GM23248 (cell line): ENCODE measurements at places on chromosomes 3 and 15. TPM values are rescaled to one million over a fixed set of nuclear protein-coding genes. Genes with fewer than 3 reads are reported as not detected.

The CHRM5 gene
- total RNA-seq = 0.43 TPM in 1 of 2 replicates, not detected in the other

DNA sequence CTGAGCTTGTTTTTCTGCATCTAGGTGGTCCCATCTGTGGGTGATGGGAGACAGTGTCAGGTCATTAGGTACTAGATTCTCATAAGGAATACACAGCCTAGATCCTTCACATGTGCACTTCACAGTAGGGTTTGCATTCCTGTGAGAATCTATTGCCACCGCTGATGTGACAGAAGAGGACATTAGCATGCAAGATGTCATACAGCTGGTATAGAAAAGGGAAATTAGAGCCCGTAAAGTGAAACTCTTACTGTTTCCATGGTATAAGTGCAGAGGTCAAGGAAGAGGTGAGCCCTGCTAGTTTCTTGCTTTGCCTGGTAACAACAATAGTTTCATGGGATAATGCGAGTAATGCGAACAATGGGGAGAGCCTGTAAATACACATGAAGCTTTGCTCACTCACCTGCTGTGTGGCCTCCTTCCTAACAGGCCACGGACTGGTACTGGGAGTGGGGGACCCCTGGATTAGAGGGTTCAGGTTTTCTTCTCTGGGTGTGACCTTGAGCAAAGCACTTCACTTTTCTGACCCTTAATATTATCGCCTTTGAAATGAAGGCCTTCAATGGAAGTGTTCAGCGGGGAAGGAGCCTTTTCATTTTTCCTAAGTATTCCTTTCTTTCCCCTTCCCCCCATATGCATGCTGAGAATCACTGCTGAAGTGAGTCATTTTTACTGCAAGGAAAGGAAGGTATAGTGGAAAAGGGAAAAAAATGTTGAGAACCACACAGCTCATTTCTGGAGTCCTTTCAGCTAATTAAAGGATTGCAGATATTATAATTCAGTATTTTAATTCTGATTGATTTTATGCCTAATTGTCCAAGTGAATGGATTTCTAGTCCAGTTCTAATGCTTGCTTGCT is 286.4 kb downstream of the UBE2E2 start:
- peak; percentile 19 for DNase-seq
- peaks cover 13% of the 10 kb centered on the region for H3K4me1 ChIP-seq
- no peaks in the 10 kb centered on the region for H3K27me3 ChIP-seq

- DNase-seq = no peak
- no peaks in the 10 kb centered on the region for H3K36me3 ChIP-seq
- no peak overlapping the region for H3K4me3 ChIP-seq
- no peak overlapping the region for H3K27ac ChIP-seq
- no peaks in the 10 kb centered on the region; the same call in none of the 2 replicates for H3K27me3 ChIP-seq
Observed at GRCh38 chr15:70470556-70471191, 292.7 kb downstream of the UACA start.

The UBAP1L gene
- total RNA-seq = 0.43 and 0.63 TPM in 2 replicates

DNA sequence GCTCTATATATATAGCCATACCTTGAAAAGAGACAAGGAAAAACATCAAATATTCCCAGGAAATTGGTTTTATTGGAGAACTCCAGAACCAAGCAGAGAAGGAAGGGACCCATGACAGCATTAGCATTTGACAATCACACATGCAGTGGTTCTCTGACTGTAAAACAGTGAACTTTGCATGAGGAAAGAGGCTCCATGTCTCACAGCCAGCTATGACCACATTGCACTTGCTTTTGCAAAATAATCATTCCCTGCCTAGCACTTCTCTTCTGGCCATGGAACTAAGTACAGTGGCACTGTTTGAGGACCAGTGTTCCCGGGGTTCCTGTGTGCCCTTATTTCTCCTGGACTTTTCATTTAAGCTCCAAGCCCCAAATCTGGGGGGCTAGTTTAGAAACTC is 85.5 kb downstream of the TGFBR2 start:
- peaks cover 31% of the 10 kb centered on the region for H3K4me1 ChIP-seq
- peaks cover 59% of the 10 kb centered on the region for H3K36me3 ChIP-seq
- no peaks in the 10 kb centered on the region for H3K27me3 ChIP-seq
- no peak overlapping the region for H3K27ac ChIP-seq

The CCDC14 gene
- total RNA-seq = 39.0 and 49.3 TPM in 2 replicates

DNA sequence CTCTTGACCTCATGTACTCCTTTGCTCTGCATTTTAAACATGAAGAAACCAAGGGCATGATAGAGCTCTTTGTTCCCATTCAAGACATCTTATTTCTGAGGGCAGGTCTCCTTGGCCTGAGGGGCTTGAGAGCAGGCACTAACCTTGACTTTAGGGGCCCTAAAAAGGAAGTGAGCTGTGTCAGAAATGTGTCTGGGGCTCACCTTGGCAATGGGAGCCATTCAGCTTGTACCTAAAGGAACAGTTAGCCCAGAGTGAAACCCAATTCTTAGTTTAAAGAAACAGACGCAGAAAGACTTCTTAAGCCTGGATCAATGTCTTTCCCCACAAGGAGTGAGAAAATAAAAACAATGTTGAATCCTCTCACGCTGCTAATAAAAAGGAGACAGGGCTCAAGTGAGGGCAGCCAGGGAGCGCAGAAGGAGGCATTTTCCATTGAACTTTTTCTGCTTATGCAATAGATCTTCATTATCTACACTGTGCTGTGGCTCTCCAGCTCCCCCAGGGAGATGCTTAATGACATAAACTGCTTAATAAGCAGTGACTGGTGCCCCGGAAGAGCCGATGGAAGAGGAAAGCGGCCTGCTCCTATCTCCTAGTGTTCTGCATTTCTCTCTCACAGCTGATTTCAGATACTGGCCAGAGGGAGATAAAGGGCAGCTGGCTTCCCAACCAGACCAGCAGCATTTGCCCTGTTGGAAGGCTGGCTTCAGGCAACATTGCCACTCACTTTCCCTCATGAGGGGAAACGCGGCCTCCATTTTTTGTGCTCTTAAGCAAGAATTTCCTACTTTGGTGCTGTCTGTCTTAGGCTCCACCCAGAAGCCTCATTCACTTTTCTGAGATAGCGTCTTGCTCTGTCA is 152.0 kb downstream of the OPA1 start:
- H3K27ac ChIP-seq = no peak overlapping the region
- H3K4me1 ChIP-seq = no peaks in the 10 kb centered on the region
- no peak overlapping the region for H3K4me3 ChIP-seq
- H3K27me3 ChIP-seq = peaks cover 23% of the 10 kb centered on the region
- DNase-seq = no peak

- DNase-seq = peak; percentile 45
- H3K27me3 ChIP-seq = no peaks in the 10 kb centered on the region
- H3K4me3 ChIP-seq = 0 out of 2 replicates have a peak overlapping the region, but pooled peaks have one; percentile 2
- no peaks in the 10 kb centered on the region for H3K36me3 ChIP-seq
Observed at GRCh38 chr15:85404918-85405866, 24.8 kb downstream of the AKAP13 start.

DNA sequence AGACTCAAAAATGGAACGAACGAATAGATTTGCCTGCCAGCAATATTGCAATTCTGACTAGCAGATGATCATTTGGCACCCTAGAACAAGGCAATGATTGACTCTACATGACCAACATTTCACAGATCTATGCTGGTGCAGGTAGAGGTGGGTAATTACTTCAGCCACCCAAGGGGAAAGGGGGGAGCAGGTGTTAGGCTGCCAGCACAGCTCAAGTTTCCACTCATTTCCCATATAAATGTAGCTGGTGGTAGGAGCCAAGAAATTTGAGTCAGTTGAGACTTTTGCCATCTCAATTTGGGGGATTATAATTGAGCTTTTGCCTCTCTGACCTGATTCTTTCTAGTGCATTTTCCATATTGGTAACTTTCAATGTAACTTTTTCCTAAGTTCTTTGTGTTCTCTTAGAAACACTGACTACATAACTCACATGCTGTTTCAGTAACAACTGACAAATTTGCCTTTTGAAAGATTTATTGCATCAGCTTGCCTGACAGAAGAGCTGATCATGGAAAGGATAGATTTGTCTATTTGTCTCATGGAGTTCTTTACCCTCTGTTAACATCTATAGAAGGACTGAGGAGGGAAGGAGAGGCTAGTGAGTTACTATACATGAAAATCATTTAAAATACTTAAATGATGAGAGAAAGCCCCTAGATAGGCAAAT is 902.5 kb downstream of the ZPLD1 start:
- H3K27me3 ChIP-seq = no peaks in the 10 kb centered on the region
- no peaks in the 10 kb centered on the region for H3K36me3 ChIP-seq
- H3K4me1 ChIP-seq = no peaks in the 10 kb centered on the region
- no peak overlapping the region for H3K27ac ChIP-seq
- no peak overlapping the region for H3K4me3 ChIP-seq

GRCh38 chr15:38406436-38406835 is 47.5 kb upstream of the FAM98B start:
- no peaks in the 10 kb centered on the region for H3K36me3 ChIP-seq
- no peak overlapping the region for H3K27ac ChIP-seq
- H3K4me1 ChIP-seq = peaks cover 8% of the 10 kb centered on the region
- H3K27me3 ChIP-seq = no peaks in the 10 kb centered on the region
- H3K4me3 ChIP-seq = no peak overlapping the region

The MESP1 gene
- total RNA-seq = not detected in 2 replicates

- no peaks in the 10 kb centered on the region for H3K27me3 ChIP-seq
- peaks cover 23% of the 10 kb centered on the region for H3K4me1 ChIP-seq
- no peak for DNase-seq
- H3K4me3 ChIP-seq = no peak overlapping the region
- no peaks in the 10 kb centered on the region for H3K36me3 ChIP-seq
- H3K27ac ChIP-seq = no peak overlapping the region
Observed at GRCh38 chr3:45610119-45610518, 15.6 kb downstream of the LIMD1 start.

DNA sequence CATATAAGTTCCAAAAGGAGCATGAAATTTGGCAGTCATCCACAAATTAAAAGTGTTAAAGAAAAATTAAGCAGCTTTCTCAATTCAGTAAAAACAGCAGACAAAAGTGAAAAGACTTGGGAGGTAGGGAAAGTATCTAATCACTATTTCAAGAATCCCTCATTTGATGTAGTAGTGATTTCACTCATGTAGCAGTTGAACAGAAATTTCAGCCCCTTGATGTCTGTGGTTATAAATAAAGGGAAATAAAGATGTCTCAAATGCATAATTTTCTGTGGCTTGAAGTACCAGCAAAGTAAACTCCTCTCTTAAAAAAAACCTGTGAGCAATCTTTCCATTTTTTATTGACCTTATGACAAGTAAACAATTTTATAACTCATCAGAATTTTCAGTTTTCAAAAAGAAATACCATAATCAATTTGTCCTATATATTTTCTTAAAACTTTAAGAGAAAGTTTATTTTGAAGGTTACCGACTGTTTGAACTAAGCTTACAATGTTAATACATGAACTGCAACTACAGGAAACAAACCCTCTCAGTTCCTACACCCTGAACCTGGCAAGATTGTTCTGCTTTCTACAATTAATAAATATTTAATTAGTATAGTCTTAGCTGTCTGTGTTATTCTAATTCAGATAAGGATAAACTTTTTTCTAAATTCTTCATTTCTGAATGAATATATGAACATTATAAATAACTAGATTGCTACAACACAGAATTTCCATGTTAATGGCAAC is 94.2 kb downstream of the CBLB start:
- H3K27me3 ChIP-seq = no peaks in the 10 kb centered on the region
- no peak for DNase-seq
- H3K27ac ChIP-seq = 0 out of 2 replicates have a peak overlapping the region, but pooled peaks have one; percentile 3
- peaks cover 15% of the 10 kb centered on the region for H3K36me3 ChIP-seq
- H3K4me3 ChIP-seq = no peak overlapping the region

GRCh38 chr3:133865136-133865855 is 30.4 kb downstream of the RAB6B start:
- no peaks in the 10 kb centered on the region for H3K4me1 ChIP-seq
- no peak overlapping the region for H3K4me3 ChIP-seq
- no peaks in the 10 kb centered on the region for H3K36me3 ChIP-seq
- no peak overlapping the region for H3K27ac ChIP-seq
- H3K27me3 ChIP-seq = no peaks in the 10 kb centered on the region
- DNase-seq = no peak

The TGM4 gene
- total RNA-seq = not detected in 2 replicates

GRCh38 chr3:188037965-188038581 is 115.9 kb upstream of the LPP start:
- H3K27me3 ChIP-seq = no peaks in the 10 kb centered on the region
- no peaks in the 10 kb centered on the region for H3K4me1 ChIP-seq
- peak; percentile 47 for DNase-seq
- H3K4me3 ChIP-seq = no peak overlapping the region

DNA sequence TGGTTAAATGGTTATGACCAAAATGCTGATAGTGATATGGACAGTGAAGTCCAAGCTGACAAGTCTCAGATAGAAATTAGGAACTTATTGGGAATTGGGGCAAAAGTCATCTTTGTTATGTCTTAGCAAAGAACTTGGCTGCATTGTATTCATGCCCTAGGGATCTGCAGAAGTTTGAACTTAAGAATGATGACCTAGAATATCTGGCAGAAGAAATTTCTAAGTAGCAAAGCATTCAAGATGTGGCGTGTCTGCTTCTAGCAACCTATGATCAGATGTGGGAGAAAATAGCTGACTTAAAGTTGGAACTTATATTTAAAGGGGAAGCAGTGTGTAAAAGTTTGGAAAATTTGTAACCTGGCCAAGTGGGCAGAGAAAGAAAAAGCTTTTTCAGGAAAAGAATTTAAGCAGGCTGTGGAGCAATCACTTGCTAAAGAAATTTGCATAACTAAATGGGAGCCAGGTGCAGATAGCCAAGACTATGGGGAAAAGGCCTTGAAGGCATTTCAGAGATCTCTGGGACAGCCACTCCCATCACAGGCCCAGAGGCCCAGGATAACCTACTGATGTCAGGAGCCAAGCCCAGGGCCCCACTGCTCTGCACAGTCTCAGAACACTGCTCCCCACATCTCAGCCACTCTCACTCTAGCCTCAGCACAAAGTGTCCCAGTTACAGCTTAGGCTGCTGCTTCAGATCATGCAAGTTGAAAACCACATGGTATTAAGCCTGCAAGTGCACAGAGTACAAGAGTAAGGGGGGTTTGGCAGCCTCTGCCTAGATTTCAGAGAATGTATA is 147.8 kb upstream of the TGFBR2 start:
- H3K27me3 ChIP-seq = no peaks in the 10 kb centered on the region
- H3K4me1 ChIP-seq = peaks cover 13% of the 10 kb centered on the region
- H3K4me3 ChIP-seq = no peak overlapping the region
- H3K36me3 ChIP-seq = no peaks in the 10 kb centered on the region

GRCh38 chr15:31342781-31343626 is 16.4 kb downstream of the KLF13 start:
- H3K4me3 ChIP-seq = no peak overlapping the region
- no peaks in the 10 kb centered on the region for H3K27me3 ChIP-seq
- no peak overlapping the region for H3K27ac ChIP-seq

DNA sequence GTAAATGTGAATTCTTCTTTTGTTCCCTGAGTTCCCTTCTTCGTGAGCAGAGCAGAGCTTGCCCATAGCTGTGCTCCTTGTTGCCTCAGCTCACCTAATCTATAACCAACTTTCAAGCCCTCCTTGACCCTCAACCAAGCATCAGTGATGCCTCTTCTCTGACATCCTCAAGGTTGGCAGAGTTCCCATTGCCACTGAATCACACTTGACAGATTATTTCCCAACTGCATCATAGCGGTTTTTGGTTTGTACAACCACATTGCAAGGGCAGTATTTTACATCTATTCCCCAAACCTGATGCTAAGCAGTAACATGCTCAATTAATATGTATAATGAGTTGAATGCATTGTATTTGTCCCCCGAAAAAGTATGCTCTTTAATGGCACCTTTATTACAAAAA is 133.0 kb upstream of the SNTN start:
- H3K27ac ChIP-seq = no peak overlapping the region
- DNase-seq = peak; percentile 48
- H3K4me1 ChIP-seq = no peaks in the 10 kb centered on the region
- H3K36me3 ChIP-seq = no peaks in the 10 kb centered on the region
- no peak overlapping the region for H3K4me3 ChIP-seq

The CLDN16 gene
- total RNA-seq = 0.11 TPM in 1 of 2 replicates, not detected in the other
